ENCODE measurements at places on chromosomes 16 and 17.

GRCh38 chr17:75832164-75832651 is 12.0 kb downstream of the UNC13D start:
- no peak for DNase-seq

- peak; percentile 8 for DNase-seq
Observed at GRCh38 chr16:76297941-76298340, 20.7 kb downstream of the CNTNAP4 start.

DNA sequence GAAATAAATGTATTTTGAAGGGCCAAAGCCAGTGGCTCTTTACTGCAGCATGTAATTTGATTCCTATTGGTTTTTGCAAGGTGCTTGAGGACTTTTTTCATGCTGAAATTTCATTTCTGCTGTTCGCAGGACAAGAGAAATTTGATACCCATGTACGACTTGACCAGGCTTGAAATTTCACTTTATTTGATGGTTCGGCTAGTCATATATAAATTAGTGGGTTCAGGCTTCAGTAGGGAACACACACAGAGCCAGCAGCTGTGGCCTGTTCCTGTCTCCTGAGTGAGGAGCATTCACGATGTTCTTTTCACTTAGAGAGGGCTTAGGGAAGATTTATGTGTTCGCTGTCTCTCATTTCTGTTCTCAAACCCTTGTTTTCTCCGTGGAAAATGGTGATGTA is 258.4 kb upstream of the CACNG5 start:
- DNase-seq: peak; percentile 60

DNA sequence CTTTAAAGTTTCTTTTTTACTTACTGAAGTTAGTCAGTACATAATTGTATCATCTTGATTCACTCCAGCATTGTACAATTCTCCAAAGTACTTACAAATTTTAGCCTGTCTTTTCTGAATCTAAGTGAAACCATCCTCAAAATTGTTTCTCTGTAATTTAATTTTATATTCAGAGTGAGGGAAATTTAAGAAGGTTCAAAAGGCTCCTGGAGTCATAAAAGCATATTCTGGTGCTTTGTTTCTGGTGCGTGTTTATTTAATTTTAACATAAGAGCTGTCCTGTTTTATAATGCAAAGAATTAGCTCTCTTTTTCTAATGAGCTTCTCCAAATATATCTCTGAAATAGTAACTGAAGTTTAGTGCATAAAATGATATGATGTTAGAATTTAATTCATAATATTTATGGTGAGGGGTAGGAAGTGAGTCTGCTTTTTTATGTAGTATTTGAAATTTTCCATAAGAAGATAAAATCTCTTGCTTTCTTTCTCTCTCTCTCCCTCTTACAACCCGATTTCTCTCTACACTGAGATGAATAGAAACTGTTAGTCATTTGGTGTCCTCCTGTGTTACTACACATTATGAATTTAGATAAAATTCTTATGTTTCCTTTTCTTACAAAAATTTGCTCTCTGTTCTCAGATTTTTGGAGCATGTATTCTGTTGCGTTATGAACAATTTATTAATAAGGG is 339.8 kb downstream of the BCAS3 start:
- DNase-seq: no peak

DNA sequence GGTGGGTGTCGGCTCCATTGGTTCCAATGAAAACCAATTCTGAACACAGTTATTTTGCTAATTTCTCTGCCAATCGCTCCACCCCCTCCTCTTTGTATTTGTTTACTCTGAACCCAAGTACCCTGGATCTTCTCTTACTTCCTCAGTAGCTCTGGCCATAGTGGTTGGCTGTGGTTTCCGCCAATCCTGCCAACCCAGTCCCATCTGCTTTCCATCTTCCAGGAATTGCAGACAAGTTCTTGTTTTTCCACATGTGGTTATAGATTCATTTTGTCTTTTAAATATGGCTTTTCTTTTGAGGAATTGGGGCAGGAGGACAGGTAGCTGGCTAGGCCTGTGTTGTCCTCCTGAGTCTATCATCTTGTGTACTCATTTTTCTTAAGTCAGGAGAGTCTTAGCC is 92.0 kb downstream of the CYLD start:
- DNase-seq: no peak

GRCh38 chr17:74671031-74671771 is 41.5 kb downstream of the CD300LF start:
- no peak for DNase-seq

DNA sequence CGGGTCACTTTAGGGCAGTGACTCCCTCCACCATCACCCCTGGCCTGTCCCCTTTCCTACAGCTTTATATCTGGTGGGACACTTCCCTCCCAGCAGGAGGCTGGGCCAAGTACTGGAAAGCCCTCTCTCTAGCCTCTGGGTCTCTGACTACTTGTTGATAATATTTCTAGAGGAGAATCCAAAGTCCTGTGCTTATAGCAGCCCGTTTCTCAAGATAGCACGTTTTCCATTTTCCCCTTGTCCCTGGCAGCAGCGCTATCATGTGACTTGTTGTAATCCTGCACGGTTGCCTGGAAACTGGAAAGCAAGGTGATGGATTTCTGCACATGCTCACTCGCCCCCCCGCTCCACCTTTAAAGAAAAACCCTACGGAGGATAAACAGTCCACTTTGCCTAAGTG is 3.3 kb upstream of the AXIN2 start:
- peak; percentile 82 for DNase-seq

DNA sequence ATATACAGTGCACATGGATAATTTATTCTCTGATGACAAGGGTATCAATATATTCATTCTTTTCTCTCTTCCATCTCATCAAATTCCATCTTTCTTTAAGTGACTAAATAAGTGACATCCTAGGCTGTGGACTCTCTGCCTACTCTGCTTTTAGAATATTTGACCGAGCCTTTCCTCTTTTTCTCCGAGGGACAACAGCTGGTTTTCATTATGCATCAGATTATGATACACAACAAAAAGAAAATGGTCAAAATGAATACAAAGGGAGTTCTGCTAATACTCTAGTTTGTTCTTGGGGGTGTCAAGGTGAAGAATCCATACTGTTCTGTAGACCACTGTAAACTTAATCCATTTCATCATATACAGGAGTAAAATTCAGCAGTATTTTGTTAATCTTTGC is 942.6 kb downstream of the KCNJ2 start:
- no peak for DNase-seq

Data from NCI-H2171 treated with DMSO at 0.1 percent for 48 hours (cell line).